Activated CD4-positive, alpha-beta T cell treated with anti-CD3 and anti-CD28 coated beads, Interleukin-2, Interleukin-6, amounts not matched to agents 100 ng/mL and 50 ng/mL, durations not matched to agents 16 hours and 8 hours (primary cell): ENCODE measurements at places on chromosomes 3 and 15.

DNA sequence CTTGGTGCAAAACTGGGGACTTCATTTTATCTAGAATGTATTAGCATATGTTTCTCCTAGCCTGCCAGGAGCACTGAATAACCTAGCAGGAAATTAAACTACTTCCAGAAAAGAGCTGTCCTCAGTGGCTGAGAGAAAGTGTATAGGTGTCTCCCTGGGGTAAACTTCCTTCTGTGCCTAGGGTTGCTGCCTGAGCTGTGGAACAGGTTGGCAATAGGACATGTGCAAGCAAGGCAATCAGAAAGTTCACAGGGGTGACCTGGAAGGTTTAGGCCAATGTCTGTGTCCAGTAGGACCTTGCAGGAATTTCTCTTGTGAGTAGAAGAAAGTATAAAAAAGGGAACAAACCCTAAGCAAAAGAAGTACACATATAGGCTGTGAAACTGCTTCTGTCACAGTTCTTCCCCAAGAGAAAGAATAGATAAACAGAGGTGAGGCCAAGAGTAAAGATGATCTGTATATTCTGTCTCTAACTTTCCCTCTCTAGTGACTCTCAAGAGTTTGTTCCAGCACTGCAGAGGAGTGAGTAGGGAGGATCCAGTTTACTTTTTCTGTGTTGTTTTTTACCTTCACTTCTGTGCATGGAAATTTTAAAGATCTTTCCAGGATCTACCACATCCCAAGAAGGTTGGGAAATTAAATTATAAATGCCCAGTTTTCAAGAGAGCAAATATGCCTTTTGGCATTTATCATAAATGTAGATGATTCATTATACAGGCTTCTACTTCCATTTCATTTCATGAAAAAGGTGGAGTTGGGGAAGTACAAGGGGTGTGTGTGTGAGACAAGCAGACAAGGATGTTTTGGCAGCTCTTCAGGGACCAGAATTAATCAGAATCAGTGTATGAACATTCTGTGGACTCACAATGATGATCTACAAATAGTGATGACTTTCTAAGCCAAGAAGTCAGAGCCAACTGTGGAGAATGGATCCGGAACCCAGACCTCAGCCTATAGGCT lies 155.2 kb downstream of the RBPMS2 start:
- DNase-seq, result no peak

- no peak for DNase-seq
Measured at GRCh38 chr15:70048578-70049514, 48.9 kb downstream of the TLE3 start.

- peak; percentile 43 for DNase-seq
Measured at GRCh38 chr3:40623567-40623966, 98.8 kb downstream of the ZNF621 start.

- DNase-seq, result no peak
Measured at GRCh38 chr15:51095681-51096331, 1.1 kb upstream of the TNFAIP8L3 start.

GRCh38 chr3:133930341-133930933 lies 34.8 kb upstream of the RAB6B start:
- peak; percentile 30 for DNase-seq

- DNase-seq, result no peak
Measured at GRCh38 chr15:22866079-22866478, 27.6 kb downstream of the NIPA2 start.

- DNase-seq, result no peak
Measured at GRCh38 chr3:38397320-38397719, 50.7 kb downstream of the XYLB start.

DNA sequence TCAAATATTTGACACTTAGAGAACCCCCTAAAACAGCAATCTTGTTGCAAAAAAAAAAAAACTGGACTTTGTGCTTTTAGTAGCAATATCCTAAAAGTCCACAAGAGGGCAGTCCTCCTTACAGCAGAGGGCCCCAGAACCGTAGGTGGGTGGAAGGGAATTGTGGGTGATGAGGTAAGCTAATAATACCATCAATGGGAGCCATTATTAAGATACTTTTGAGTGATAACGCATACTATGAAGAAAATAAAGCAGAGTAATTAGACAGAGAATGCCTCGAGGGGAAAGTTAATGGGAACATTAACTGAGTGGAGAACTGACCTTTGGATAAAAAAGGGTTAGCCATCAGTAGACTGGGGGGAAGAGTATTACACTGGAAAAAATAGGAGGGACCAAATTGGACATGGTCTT lies 229.9 kb downstream of the THRB start:
- DNase-seq, result peak; percentile 42
